Fibroblast of lung (primary cell): ENCODE measurements at places on chromosomes 16 and 17.

- no peak for DNase-seq
Measured at GRCh38 chr17:48751733-48752398, 23.3 kb upstream of the HOXB13 start.

DNA sequence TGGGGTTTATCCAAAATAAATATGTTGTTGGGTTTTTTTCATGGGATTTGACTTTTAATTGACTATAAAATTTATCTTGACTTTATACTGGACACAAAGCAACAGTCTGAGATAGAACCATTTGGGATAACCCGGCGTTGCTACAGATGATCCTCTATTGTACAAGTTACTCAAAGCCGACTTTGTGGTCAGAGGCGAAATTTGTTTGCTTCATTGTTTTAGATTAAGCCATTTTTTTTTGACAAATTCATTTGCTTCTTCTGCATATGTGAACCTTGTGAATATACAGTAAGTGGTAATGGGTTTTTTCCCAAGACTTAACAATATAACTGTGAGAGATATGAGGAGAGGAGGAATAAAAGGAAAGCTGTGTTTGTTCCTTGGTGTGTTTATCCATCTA is 11.8 kb downstream of the MYO1D start:
- DNase-seq: no peak

DNA sequence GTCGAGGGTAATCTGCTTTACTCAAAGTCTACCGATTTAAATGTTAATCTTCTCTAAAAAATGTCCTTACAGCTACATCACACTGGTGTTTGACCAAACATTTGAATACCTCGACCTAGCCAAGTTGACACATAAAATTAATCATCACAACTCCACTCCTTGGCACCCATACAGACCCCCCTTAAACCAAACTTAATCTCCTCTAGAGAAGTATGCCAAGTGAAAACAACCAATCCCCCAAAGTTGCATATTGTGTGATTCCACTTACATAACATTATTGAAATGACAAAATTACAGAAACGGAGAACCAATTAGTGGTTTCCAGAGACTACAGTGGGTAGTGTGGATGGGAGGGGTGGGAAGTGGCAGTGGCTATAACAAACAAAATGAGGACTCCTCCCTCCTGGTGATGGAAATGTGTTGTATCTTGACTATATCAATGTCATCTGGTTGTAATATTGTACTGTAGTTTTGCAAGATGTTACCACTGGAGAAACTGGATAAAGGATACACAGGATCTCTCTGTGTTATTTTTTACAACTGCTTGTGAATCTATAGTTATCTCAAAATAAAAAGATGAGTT is 39.4 kb downstream of the CAPNS2 start:
- DNase-seq: no peak

GRCh38 chr16:58393138-58393504 is 850 bp downstream of the GINS3 start:
- DNase-seq: no peak

GRCh38 chr17:7889166-7889955 is 772 bp downstream of the CHD3 start:
- peak; percentile 83 for DNase-seq

DNA sequence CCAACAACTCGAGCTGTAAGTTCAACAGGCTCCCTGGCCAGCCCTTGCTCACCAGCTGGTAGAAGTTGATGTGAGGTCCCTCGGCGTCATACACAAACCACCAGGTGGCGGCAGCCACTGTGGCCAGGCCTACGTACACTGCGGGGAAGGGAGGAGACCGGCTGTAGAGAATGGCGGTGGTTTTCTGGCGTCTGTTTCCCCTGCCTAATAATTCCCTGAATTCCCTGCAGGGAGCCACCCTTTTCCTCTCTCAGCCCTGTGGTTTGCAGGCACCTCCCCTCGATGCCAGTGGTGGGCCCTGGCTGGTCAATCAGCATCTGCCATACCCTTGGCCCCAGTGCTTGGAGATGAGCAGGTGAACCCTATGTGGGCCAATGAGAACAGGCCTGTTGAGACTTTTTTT is 18.9 kb upstream of the P2RX1 start:
- DNase-seq: peak; percentile 72

DNA sequence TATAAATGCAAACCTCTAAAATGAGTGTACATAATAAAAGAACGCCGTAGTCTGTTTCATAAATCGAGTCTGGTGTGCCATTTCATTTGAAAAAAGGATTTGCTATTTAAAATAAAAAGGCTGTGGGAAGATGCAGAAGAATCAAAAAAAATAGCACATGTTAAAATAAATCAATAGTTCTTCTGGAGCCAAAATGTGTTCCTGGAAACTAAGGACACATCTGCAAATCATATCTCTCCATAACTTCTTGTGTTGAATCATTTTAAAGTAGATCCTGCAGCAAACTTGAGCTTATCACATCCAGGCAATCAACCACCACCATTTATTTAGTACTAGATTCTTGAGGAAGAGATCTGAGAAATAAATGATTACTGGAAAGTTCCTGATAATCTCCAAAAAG is 29.0 kb downstream of the XPO6 start:
- DNase-seq: no peak

GRCh38 chr17:46027048-46027975 is 28.3 kb downstream of the STH start:
- no peak for DNase-seq

DNA sequence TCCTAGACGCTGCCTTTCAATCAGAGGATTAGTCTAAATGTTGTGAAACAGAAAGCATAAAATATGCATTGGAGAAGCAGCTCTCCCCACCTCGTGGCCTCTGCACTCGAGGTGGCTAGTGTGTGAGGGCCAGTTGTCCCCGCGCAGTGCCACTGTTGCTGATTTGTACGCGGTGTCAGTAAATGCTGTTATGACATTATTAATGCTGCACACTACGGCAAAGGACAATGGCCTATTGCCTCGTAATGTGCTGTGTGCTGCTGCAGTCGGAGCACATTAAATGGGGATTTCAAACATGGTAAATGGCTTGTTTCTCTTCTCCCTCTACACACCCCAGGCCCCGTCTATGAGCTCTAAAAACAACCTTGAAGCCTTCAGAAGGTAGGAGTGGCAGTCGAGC is 5.7 kb upstream of the MGAT5B start:
- DNase-seq: no peak

- peak; percentile 43 for DNase-seq
Measured at GRCh38 chr16:13961099-13961811, 41.3 kb downstream of the ERCC4 start.

GRCh38 chr16:58451945-58452401 is 48.0 kb upstream of the NDRG4 start:
- peak; percentile 69 for DNase-seq

- peak; percentile 48 for DNase-seq
Measured at GRCh38 chr17:27756467-27757371, 43.6 kb downstream of the NOS2 start.

DNA sequence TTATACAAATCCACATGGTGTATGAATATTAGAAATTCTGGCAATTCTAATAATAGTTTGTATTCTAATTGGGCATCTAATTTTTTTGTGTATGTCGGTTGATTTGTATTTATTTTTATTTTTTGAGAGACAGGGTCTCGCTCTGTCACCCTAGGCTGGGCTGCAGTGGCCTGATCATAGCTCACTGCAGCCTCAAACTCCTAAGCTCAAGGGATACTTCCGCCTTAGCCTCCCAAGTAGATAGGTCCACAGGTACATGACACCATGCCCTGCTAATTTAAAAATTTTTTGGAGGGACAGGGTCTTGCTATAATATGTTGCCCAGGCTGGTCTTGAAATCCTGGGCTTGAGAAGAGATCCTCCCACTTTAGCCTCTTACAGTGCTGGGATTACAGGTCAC is 104.6 kb downstream of the TRIM37 start:
- DNase-seq: no peak
